Tibial nerve (tissue), 4 donors: ENCODE measurements at places on chromosomes 7 and 10. TPM values are rescaled to one million over a fixed set of nuclear protein-coding genes. Genes with fewer than 3 reads are reported as not detected.

Gene EPHB4
- 15.5 TPM for total RNA-seq

Gene ZNF3
- 24.0 TPM for total RNA-seq

Gene ZNF804B
- total RNA-seq, result 0.21 TPM

- H3K27ac ChIP-seq, result no peak overlapping the region
- H3K27me3 ChIP-seq, result no peaks in the 10 kb centered on the region
- DNase-seq, result no peak
- peaks cover 14% of the 10 kb centered on the region for H3K36me3 ChIP-seq
- H3K4me1 ChIP-seq, result no peaks in the 10 kb centered on the region
- no peak overlapping the region for H3K4me3 ChIP-seq
These were observed 12.3 kb downstream of the KLHL7 start for GRCh38 chr7:23117841-23118240.

DNA sequence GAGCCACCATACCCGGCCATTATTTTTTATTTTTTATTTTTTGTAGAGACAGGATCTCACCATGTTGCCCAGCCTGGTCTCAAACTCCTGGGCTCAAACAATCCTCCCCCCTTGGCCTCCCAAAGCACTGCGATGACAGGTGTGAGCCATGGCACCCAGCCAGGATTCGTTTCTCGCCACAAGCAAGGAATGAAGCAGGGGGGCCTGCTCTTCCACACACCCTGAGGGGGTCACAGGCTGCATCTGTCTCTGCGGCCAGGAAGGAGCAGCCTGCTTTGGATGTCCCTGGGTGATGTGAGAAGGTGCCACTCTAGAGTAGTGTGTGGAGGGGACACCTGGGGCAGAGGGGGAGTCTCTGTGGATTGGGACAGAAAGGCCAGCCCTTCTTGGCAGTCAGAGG lies 61.3 kb upstream of the TNRC18 start:
- H3K27me3 ChIP-seq, result no peaks in the 10 kb centered on the region
- peaks cover 46% of the 10 kb centered on the region for H3K36me3 ChIP-seq
- no peak overlapping the region for H3K4me3 ChIP-seq
- DNase-seq, result no peak
- no peaks in the 10 kb centered on the region for H3K4me1 ChIP-seq
- H3K27ac ChIP-seq, result no peak overlapping the region

- no peak overlapping the region for H3K4me3 ChIP-seq
- DNase-seq, result no peak
- H3K36me3 ChIP-seq, result no peaks in the 10 kb centered on the region
- no peak overlapping the region for H3K27ac ChIP-seq
- no peaks in the 10 kb centered on the region for H3K27me3 ChIP-seq
- H3K4me1 ChIP-seq, result no peaks in the 10 kb centered on the region
These were observed 27.3 kb upstream of the CALD1 start for GRCh38 chr7:134752006-134752760.

DNA sequence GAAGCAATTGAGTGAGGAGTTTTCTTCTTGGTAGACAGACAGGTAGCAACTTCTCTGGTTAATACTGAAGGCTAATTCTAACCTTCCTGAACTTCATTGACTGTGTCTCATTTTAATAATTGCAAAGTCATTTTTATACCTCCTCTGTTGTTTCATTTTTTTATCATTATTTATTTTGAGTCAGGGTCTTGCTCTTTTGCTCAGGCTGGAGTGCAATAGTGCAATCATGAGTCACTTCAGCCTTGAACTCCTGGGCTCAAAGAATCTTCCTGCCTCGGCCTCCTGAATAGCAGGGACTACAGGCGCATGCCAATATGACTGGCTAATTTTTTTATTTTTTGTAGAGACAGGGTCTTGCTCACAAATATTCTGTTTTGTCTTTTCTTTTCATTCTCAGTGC lies 45.4 kb downstream of the APBB1IP start:
- no peak overlapping the region for H3K27ac ChIP-seq
- H3K4me1 ChIP-seq, result peaks cover 29% of the 10 kb centered on the region
- no peaks in the 10 kb centered on the region for H3K36me3 ChIP-seq
- no peak for DNase-seq
- H3K27me3 ChIP-seq, result no peaks in the 10 kb centered on the region
- H3K4me3 ChIP-seq, result no peak overlapping the region

GRCh38 chr10:51269821-51270220 lies 195.5 kb downstream of the PRKG1 start:
- no peak for DNase-seq
- H3K36me3 ChIP-seq, result no peaks in the 10 kb centered on the region
- no peak overlapping the region for H3K4me3 ChIP-seq

- peak overlapping the region; percentile 95 for H3K27ac ChIP-seq
- no peaks in the 10 kb centered on the region for H3K27me3 ChIP-seq
- peak; percentile 18 for DNase-seq
These were observed 729 bp downstream of the DNAJB6 start for GRCh38 chr7:157337316-157338149.

GRCh38 chr7:150556521-150557138 lies 10.6 kb upstream of the GIMAP4 start:
- H3K4me3 ChIP-seq, result no peak overlapping the region
- no peak for DNase-seq
- peak overlapping the region; percentile 55 for H3K27ac ChIP-seq
- no peaks in the 10 kb centered on the region for H3K27me3 ChIP-seq
- no peaks in the 10 kb centered on the region for H3K36me3 ChIP-seq

- no peaks in the 10 kb centered on the region for H3K27me3 ChIP-seq
- DNase-seq, result no peak
- no peaks in the 10 kb centered on the region for H3K4me1 ChIP-seq
- H3K4me3 ChIP-seq, result no peak overlapping the region
- H3K36me3 ChIP-seq, result no peaks in the 10 kb centered on the region
These were observed 70.6 kb upstream of the MET start for GRCh38 chr7:116601426-116601825.

DNA sequence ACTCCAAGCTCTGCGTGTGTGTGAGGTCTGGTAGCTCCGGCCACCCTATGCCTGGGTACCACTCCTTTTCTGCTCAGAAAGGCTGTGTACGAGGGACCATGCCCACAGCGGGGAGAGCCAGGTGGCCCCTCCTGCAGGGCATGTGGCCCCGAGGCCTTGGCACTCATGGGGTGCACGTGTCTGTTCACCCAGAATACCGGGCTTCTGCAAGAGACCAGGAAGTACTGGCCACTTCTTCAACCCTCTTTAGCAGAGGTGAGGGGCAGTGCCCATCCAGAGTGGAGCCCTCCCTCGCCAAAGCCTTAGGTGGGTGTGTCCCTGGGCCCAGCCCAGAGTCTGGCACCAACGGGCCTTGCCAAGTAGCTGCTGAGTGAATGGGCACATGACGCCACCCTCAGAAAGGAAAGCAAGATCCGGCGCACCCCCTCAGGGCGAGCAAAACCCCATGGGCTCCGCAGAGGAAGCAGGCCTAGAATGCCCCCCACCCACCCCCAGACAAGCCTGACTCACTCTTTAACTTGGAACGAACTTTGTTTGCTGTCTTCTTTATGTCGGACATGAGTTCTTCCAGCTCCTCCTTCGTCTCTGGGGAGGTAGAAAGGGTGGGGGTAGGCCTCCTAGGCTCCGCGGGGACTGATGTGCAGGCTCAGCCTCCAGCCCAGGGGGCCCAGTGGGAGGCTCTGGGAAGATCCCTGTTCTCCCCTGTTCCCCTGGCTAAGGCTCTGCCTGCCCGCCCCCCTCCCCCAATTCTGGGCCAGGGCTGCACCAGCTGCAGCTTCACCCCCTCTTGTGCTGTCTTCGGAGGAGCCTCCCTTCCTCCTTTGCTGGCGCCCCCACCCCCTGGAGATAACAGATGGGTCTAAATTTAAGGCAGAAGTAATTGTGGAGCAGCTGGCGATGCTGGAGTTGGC lies 14.6 kb downstream of the STX1A start:
- no peak for DNase-seq
- no peaks in the 10 kb centered on the region for H3K27me3 ChIP-seq
- H3K36me3 ChIP-seq, result no peaks in the 10 kb centered on the region
- H3K4me3 ChIP-seq, result no peak overlapping the region
- no peak overlapping the region for H3K27ac ChIP-seq
- H3K4me1 ChIP-seq, result no peaks in the 10 kb centered on the region

- no peaks in the 10 kb centered on the region for H3K36me3 ChIP-seq
- no peaks in the 10 kb centered on the region for H3K27me3 ChIP-seq
- no peak overlapping the region for H3K27ac ChIP-seq
- no peak overlapping the region for H3K4me3 ChIP-seq
- no peaks in the 10 kb centered on the region for H3K4me1 ChIP-seq
- DNase-seq, result no peak
These were observed 1221.6 kb upstream of the PHF14 start for GRCh38 chr7:9752033-9752432.

GRCh38 chr7:107501593-107501992 lies 31.7 kb downstream of the GPR22 start:
- DNase-seq, result no peak
- H3K4me3 ChIP-seq, result no peak overlapping the region
- H3K27ac ChIP-seq, result no peak overlapping the region
- H3K36me3 ChIP-seq, result peaks cover 12% of the 10 kb centered on the region

DNA sequence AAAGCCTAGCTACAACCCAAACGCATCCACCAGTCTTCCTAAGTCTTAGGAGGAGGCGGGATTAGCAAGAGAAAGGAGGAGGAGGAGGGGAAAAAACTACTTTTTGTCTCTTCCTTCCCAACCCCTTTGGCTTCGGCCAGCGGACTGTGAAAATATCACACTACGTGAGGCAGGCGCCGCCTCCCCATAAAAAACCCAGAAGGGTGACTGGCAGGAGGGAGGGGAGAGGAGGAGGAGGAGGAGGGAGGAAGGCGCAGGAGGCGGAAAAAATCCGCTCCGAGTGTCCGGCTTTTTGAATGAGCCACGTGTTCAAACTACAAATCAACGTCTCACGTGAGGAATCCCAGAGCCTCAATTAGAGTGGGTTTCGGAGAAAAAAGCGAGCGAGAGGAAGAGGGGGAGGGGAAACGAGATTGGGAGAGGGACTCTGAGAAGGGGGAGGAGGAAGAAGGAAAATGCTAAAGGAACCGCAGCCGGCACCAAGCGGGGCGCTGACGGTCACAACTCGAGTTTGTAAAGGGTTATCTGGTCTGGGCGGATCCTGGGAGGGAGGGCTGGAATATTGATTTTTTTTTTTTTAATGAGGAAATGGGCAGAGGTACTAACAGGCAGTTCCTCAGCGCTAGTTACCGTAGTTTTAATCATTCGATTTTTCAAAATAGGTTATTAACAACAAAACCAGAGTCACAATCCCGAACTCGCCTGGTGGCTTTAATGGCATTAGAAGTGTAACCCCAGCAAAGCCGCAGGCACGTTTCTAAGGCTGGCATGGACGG lies at the start of gene IGF2BP3:
TSS of gene IGF2BP3 (minus strand) at position 162 of the 776 bp plus-strand sequence. CDS start 381 bp downstream, outside the sequence.
- no peaks in the 10 kb centered on the region for H3K36me3 ChIP-seq
- no peak for DNase-seq
- H3K27ac ChIP-seq, result no peak within 1 kb of the TSS
- peak within 1 kb of the TSS; percentile 55 for H3K4me3 ChIP-seq

- no peaks in the 10 kb centered on the region for H3K27me3 ChIP-seq
- no peaks in the 10 kb centered on the region for H3K4me1 ChIP-seq
- H3K4me3 ChIP-seq, result no peak overlapping the region
- no peak for DNase-seq
These were observed 62.1 kb upstream of the COL1A2 start for GRCh38 chr7:94332571-94332970.

DNA sequence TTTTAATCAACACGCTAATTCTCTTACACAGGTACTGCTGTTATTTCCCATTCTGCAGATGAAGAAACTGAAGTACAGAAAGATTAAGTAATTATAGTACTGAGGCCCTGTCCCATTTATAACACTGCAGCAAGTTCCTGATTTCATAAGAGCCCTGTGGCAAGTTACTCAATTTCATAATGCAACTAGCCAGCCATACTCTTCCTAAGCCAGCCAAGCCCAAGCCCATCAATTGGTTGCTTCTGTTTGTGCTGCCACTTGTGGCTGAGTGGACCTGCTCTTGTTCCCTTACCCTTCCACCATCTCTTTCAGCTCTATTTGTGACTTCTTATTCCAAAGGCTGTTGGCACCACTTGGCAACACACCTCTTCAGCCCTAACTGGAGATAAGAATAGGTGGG lies 19.7 kb upstream of the PRPF18 start:
- no peaks in the 10 kb centered on the region for H3K4me1 ChIP-seq
- no peaks in the 10 kb centered on the region for H3K36me3 ChIP-seq
- no peak overlapping the region for H3K4me3 ChIP-seq
- no peak for DNase-seq

GRCh38 chr10:32616438-32616837 lies 170.5 kb downstream of the CCDC7 start:
- no peaks in the 10 kb centered on the region for H3K4me1 ChIP-seq
- no peaks in the 10 kb centered on the region for H3K27me3 ChIP-seq
- no peaks in the 10 kb centered on the region for H3K36me3 ChIP-seq
- no peak for DNase-seq
- H3K4me3 ChIP-seq, result no peak overlapping the region

GRCh38 chr10:61878740-61879068 lies 22.8 kb upstream of the ARID5B start:
- H3K27me3 ChIP-seq, result no peaks in the 10 kb centered on the region
- no peaks in the 10 kb centered on the region for H3K36me3 ChIP-seq
- H3K4me1 ChIP-seq, result no peaks in the 10 kb centered on the region

DNA sequence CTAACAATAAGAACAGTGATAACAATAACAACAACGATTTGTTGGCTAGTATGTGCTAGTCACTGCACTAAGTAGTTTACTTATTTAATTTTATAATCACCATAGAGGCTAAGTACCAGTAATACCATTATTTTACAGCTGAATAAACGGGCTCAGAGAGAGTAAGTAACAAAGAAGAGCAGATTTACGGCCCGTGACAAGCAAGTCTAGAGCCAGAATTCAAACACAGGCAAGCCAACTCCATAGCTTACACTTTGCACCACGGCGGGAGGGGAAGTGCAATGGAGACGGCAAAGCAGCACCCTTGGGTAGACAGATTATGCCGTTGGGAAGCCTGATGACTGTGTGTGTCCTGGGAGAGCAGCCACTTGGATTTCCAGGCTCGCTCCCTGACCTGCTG lies 1.2 kb upstream of the OR6V1 start:
- no peaks in the 10 kb centered on the region for H3K36me3 ChIP-seq
- no peaks in the 10 kb centered on the region for H3K4me1 ChIP-seq
- DNase-seq, result no peak
- H3K27ac ChIP-seq, result no peak overlapping the region

- no peak overlapping the region for H3K4me3 ChIP-seq
- no peaks in the 10 kb centered on the region for H3K4me1 ChIP-seq
- no peaks in the 10 kb centered on the region for H3K36me3 ChIP-seq
- no peak for DNase-seq
These were observed 227.4 kb upstream of the SORCS1 start for GRCh38 chr10:107391901-107392300.

GRCh38 chr7:34220506-34221185 lies 315.3 kb downstream of the BMPER start:
- no peaks in the 10 kb centered on the region for H3K27me3 ChIP-seq
- H3K4me1 ChIP-seq, result no peaks in the 10 kb centered on the region
- DNase-seq, result no peak
- H3K27ac ChIP-seq, result no peak overlapping the region

- H3K27ac ChIP-seq, result peak overlapping the region; percentile 63
- no peaks in the 10 kb centered on the region for H3K36me3 ChIP-seq
- peaks cover 30% of the 10 kb centered on the region for H3K4me1 ChIP-seq
- no peak overlapping the region for H3K4me3 ChIP-seq
These were observed 56.2 kb upstream of the ABLIM1 start for GRCh38 chr10:114714281-114714741.

GRCh38 chr7:137606061-137606674 lies 240.6 kb downstream of the DGKI start:
- no peak overlapping the region for H3K27ac ChIP-seq
- DNase-seq, result no peak
- no peaks in the 10 kb centered on the region for H3K36me3 ChIP-seq
- H3K4me3 ChIP-seq, result no peak overlapping the region

- H3K27ac ChIP-seq, result no peak overlapping the region
- no peaks in the 10 kb centered on the region for H3K36me3 ChIP-seq
- H3K4me1 ChIP-seq, result peaks cover 16% of the 10 kb centered on the region
- H3K27me3 ChIP-seq, result no peaks in the 10 kb centered on the region
- no peak for DNase-seq
These were observed 25.5 kb downstream of the LDB3 start for GRCh38 chr10:86693721-86694369.
